Stomach (tissue), 19 donors: ENCODE measurements at places on chromosomes 16 and 17.

- peak; percentile 86 for DNase-seq
Measured at GRCh38 chr17:45018848-45019711, 32.4 kb downstream of the DCAKD start.

DNA sequence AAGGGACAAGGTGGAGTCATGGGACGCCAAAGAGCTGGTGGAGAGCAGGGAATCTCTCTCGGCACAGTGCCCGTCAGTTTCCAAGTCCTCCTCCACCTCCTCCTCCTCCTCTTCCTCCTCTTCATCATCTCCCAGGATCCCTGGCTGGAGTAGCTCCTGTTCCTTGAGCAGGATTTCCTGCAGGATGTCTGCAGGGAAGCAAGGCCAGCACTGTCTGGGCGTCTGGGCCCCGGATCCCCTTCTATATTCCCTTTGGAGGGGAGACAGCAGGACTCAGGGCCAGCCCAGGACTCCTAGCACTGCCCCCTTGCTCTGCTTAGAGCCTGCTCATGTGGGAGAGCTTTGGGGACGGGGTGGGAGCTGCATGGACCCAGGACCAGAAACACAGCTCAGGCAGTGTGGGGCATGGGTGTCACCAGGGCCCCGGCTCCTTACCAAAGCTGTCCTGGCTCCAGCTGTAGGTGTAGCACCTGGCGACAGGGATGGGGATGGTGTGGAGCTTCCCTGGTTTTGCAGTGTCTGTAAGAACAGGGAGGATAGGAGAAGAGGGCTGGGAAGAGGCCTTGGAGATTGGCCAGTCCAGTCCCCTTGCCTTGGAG is 21.3 kb upstream of the PIK3R6 start:
- no peak for DNase-seq

DNA sequence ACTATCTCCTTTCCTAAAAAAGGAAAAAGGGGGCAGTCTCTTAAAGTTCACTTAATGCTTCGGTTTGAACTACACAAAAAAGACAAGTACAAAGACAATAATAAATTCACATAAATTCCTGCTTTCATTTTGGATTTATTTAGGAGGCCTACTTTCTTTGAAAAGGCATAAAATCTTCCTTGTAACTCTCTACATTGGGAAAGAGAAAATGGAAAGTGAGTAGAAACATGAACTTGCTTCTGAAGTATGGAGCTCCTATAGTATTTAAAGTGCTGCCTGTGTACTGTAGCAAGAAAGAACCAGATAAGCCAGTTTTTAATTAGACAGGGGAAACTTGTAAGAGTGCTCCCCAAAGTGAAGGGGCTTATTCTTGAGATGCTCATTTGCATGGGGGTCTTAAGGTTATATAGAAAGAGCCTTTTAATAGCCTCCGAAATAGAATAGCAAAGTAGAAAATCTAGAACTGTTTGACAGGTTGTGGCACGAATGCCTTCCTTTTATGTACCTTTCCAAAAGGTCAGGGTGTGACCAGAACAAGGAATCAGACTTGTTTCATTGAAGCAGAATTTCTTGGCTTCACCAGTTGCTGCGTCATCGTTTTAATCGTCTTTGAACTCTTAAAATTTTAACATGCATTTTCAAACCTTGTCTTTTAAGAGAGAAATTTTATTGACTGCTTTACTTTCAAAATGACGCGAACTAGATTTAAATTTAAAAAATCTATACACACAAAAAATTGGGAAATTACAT is 12.9 kb downstream of the GAN start:
- peak; percentile 67 for DNase-seq

- no peak for DNase-seq
Measured at GRCh38 chr17:30905742-30906100, 317 bp downstream of the TEFM start.

DNA sequence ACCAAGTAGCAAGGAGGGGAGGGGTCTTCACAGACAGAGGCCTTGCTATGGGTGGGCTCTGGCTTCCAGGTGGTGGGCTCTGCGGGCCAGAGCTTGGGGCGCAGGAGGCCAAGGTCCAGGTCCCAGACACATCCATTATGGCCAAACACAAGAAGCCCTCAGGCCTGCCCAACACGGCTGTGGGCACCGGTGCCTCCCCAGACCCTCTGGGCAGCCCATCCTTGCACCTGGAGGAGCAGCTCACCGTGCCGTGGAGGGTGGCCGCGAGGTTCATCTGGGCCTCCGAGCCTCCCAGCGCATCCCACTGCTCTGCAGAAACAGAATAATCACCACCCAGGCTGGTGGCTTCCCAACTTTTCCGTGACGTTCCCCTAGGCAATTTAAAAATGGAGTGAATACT is 55.9 kb downstream of the TBC1D16 start:
- no peak for DNase-seq

DNA sequence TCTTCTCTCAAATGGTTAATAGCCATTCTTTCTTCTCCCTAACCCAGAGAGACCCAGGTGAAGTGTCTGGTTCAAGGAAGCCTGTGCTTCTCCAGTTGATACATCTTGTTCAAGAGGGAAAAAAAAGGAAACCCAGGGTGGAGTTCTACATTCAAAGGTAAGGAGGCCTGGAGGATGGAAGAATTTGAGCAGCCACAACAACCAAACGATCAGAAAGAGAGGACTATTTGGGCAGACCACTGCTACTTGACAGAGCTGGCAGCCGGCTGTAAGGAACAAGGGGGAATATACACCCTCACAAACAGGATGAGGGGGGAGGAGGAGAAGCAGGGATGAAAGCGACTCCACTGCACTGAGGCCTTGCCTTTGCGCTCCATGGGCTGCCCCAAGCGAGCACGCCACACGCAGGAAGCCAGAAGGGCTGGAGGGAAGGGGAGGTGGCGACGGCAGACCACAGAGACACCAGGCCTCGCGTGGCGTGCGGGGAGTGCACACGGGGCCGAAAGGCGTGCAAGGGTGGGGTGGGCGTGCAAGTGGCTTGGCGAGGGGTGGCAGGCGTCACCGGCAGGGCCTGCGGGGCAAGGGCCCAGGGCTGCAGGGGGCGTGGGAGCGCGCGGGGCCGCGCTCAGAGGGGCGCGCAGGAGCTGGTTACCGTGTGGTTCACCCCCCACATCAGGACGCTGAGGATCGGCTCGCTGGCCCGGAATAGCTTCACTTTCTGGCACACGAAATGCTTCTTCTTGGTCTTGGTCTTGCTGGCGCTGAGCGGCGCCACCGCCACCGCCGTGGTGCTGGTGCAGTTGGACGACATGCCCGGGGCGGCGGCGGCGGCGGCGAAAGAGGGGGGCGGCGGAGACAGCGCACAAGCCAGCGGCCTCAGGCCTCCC is 499 bp downstream of the PIP4K2B start:
- peak; percentile 44 for DNase-seq

DNA sequence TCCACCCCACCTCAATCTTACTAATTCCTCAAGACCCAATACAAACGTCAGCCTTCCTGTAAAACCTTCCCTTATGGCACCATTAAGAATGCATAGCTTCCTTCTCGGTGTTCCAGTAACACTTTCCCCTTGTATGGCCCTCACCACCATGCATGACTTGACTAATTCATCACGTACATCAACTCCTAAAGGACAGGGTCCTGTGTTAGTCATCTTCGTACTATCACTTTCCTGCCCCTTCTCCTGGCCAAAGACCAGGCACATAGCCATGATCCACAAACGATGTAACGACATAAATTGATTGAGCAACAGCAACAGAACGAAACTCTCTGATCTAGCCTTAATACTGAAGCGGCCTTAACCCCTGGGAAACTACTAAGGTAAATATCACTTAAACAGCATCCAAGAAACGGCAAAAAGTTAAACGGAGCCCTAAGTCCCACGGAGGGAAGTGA is 612 bp downstream of the PSMD12 start:
- DNase-seq: no peak

- no peak for DNase-seq
Measured at GRCh38 chr17:57370037-57370581, 113.8 kb downstream of the MSI2 start.

- no peak for DNase-seq
Measured at GRCh38 chr17:7922269-7922844, 6.3 kb upstream of the RNF227 start.

GRCh38 chr16:27928542-27928941 is 135.0 kb downstream of the GSG1L start:
- DNase-seq: no peak

GRCh38 chr16:9580025-9580424 is 488.6 kb downstream of the HAPSTR1 start:
- no peak for DNase-seq

- no peak for DNase-seq
Measured at GRCh38 chr16:27625050-27625697, 75.2 kb downstream of the KATNIP start.

DNA sequence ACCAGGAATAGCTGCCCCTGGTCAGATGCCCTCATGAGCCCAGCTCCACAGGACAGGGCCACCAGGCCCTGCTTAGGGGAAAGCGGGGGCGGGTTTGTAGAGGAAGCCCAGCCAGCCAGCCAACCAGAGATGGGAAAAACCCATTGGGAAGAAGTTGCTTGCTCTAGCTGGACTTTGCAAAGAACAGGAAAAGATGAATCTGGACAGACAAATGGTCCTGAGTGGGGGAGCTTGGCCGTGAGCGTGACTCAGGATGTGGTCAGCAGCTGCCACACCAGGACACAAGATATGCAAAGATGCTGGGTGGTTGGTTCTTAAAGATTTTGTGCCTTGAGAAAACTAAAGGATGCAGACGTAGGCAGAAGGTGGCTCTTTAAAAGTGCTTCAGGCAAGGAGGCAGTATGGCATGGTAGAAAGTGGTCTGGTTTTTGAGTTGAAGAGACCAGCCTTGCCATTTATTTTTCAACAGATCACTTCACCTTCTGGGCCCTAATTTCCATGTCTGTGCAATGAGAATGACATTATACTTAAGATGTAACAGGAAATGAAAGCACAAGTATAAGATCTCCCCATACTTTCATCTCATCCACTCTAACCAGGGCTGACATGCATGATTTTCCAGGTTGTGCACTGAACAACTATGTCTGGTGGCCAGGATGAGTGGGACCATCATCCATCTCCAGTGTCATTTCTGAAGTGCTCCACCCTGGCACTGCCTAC is 27.8 kb upstream of the HEATR6 start:
- DNase-seq: no peak

- no peak for DNase-seq
Measured at GRCh38 chr17:8647202-8647601, 16.7 kb upstream of the MYH10 start.

- DNase-seq: peak; percentile 66
Measured at GRCh38 chr17:79065105-79065670, 9.4 kb upstream of the ENGASE start.

DNA sequence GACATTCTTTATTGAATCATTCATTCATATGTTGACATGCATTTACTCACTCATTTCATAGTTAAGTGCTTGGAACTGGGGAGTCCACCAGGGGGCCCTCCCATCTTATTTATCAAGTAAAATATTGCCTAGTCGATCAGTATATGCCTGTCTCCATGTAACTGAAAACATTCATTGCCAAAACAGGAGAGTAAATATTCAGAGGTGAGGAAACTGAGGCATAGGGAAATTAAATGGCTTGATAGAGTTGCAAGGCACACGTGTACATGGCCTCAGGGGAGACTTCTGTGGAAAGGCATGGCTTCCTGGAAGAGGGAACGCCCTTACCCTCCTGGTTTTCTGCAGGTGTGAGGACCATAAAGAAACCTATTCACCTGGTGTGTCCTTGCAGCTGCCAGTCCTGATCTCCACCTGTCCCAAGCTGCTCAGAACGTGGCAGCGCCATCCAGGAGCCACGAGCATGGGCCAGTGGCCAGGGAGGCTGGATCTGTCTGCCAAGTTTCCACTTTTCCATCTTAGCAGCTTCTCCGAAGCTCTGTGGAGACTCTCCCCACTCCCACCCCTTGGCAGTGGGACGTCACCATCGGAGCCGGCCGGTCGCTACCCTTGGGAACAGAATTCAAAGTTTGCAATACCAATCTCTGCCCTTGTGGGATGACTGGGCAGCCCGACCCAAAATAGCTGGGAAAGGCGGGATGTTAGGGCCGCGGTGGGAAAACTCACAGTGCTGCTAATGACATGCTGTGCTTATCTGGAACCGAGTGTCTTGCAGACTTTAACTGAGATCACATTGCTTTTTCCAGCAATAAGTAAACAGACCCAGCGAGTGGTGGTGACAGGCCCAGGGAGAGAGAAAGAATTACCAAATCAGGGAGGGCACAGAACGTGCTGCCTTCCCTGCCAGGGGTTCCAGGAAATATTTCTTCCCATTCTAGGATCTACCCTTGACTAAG is 4.1 kb upstream of the C1QTNF1 start:
- peak; percentile 71 for DNase-seq

DNA sequence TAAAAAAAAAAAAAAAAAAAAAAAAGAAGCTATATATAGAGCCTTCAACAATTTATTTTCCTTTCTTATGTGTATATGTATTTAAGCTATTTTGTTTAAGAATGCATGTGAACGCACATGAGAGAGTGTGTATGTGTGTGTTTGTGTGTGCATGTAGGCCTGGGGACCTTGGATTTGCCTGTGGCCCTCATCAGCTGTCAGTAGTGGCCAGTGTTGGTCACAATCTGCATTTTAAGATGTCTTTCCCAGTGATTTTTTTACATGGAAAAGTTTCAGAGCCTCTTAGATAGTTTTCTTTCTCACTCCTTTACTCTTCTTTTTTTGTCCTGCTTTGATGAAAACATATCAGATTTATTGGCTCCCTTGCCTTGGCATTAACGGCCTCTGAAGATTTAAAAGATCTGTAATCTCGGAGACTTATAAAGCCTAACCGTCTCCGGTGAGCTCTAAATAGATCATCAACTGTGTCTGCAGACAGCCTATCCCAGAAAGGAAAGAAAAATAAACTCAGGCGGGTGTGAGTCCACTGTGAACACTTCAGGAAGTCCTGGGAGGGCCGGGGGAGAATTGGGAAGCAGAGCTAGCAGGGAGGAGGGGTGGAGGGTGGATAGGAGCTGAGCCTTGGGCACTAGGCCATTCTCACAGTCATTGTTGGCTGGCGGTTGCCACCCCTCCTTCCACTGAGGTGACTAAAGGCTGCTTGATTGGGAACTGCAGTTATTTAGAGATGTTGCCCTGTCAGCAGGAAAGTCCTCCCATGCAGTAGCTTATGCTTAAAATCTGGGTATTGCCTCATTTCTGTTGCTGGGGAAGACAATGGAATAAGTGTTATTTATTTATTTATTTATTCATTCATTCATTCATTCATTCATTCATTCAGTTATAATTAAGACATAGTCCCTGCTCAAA is 86.8 kb downstream of the WWP2 start:
- DNase-seq: peak; percentile 85

- DNase-seq: peak; percentile 27
Measured at GRCh38 chr17:9115214-9116191, 94.2 kb downstream of the NTN1 start.

DNA sequence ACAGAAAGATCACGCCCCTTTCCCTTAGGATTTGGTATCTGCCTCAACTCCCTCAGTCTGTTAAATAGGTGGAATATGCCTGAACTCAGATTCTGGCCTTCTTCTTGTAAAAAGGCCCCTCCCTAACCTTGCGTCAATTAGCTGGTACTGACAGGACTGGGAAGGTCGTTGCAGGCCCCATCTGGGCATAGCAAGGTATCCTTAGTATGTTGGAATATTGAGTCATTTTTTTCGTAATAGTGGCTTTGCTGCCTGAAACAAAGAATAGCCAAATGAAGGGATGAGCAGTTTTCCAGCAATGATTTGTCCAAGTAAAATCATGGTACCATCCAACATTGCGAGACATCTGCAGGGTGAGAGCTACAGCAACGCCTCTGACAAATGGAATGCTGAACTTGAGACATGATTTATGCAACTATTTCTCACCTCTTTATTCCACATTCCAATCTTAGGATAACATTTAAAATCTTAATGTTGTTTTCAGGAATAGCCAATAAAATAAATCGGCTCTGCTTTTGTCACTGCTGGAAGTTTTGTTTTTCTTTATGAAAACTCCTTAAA is 39.3 kb upstream of the BRD7 start:
- no peak for DNase-seq
